NCI-H187 treated with DMSO at 0.1 percent for 48 hours (cell line): ENCODE measurements at places on chromosomes 16 and 17.

- no peak for DNase-seq
These were observed 1.1 kb downstream of the CD300H start for GRCh38 chr17:74566132-74566753.

DNA sequence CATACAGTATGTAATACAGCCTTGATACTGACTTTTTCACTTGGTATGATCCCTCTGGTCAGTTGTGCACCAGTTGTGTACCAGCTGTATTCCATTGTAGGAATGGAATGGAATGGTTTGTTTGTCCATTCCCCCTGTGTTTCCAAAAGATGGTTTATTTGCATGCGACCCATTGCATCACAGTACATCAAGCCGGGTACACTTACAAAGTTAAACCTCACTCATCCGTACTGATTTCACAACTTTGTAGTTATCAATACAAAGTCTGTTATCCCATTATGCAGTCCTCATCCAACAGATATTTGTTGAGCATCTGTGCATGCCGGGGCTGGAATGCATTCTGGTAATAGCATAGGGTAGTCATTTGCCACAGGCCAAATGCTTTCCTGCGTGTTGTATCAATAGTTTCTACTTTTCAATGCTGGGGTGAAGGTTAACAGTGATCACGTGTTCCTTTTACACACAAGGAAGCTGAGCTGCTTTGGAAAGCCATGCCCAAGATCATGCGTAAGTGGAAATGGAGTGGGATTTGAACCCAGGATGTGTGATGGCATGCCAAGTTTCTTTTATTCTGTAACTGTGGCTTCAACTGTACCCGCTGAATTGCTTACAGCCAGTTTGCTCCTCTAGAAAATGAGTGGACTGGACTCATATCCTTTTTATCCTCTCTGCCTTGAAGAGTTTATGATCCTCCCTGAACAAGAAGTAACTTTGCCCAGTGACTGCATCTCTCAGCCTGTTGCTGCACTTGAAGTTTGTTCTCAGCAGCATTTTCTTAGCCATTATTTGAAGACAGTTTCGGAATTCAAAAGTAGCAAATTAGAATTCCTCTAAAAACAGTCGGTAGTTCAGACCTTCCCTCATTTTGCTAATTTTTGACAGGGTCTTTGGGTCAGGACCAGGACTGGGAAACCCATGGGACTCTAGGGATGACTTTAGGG is 228.5 kb downstream of the CCDC182 start:
- DNase-seq = no peak

- DNase-seq = no peak
These were observed 274.6 kb upstream of the HSBP1 start for GRCh38 chr16:83533193-83533592.

DNA sequence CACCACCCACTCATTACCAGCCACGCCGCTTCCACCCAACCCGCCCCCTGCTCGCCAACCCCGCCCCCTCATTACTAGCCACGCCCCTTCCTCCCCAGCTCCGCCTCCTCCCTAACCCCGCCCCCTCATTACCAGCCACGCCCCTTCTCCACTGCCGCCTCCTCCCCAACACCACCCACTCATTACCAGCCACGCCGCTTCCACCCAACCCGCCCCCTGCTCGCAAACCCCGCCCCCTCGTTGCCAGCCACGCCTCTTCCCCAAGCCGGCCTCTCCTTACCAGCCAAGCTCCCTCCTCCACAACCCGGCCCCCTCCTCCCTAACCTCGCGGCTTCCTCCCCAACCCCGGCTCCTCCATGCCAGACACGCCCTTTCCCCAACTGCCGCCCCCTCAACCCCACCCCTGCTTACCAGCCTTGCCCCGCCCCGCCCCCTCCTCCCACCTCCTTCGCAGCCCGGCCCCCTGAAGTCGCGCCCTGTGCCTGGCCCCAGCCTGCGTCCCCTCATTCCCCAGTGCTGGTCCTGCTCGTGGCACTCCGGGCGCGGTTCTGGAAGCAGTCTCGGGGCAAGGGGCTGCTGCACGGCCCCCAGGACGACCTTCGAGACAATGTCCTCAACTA is 7.3 kb downstream of the SLC22A31 start:
- no peak for DNase-seq

DNA sequence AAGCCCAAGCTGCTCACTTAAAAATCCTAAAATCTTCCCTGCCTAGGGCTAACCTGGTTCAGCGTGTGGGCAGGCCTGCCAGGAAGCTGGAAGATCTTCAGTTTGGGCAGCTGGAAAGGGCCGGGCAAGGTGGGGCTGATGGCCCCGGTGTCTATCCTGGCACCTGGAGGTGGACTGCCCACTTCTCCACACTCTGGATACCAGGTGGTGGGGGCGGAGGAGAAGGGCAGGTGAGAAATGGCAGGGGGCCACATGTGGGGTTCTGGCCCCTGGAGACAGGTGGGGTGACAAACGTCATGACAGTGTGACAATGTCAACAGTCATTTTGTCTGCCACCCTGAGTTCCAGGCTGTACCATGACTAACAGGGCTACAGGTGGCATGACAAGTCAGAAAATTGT is 78.5 kb upstream of the C16orf82 start:
- DNase-seq = no peak

DNA sequence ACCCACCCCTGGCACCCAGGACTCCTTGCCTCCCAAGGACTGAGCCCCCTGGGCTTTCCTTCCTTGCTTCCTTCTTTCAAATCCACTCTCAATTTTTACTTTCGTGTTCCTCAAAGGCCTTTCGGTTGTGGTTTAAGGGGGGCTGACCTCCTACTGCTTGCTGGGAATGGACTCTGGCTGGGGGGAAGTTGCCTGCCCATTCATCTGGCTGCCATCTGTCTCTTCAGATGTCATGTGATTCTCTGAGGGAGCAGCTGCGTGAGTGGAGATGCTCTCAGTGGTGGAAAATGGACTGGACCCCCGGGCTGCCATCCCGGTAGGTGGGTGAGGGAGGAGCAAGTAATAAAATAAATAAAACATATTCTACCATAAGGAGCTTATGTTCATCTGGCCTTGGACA is 93.8 kb upstream of the RPRML start:
- DNase-seq = no peak

DNA sequence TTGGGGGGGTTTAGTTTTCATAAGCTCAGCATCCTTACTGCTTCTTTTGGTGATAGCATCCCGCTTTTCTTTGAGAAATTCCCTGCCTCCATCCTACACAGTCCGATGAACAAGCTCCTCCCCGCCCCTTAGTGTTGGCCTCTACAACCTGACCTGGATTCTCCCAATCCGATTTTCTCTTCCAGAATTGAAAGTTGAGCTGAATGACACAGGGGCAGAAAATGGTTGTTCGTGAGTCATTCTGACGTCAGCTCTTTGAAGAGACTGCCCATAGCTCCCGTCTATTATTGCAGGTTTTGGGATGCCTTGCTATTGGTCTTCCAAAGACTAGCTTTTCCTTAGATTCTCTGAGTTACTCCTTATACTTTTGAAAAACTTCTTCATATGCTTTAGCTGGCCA is 279.7 kb downstream of the SLC39A11 start:
- DNase-seq = no peak

DNA sequence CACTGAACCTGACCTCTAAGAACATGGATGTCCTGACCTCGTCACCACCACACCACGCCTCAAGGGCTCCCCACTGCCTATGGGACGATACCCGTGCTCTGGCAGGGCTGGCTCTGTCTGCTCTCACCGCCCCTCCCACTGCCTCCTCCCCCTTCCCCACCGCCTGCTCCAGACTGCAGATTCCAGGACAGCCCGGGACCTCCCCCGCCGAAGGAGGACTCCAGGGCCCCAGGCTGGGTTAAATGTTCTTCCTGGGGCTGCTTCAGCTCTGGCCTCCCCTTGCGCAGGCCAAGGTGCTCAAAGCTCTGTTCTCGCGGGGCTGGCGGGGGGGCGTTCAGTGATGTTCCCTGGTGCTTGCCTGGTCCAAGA is 3.1 kb downstream of the NPW start:
- DNase-seq = no peak

GRCh38 chr17:14197586-14197985 is 39.1 kb downstream of the CDRT15 start:
- no peak for DNase-seq

- DNase-seq = no peak
These were observed 47.9 kb downstream of the CBFA2T3 start for GRCh38 chr16:88929091-88929445.

DNA sequence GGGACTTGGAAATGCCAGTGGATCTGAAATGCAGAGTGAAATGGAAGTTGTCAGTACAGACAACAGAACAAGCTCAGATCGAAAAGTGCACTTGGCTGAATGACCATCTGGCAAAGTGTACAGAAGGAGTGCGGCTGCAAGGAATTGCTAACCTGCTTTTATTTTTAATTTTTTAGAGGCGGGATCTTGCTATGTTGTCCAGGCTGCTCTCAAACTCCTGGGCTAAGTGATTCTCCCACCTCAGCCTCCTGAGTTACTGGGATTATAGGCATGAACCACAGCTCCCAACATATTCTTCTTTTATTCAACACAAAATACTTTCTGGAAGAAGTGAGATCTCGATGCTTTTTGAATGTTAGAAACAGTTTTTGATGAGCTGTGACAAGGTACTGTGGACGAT is 3.6 kb downstream of the LRRC59 start:
- DNase-seq = no peak

GRCh38 chr17:8122924-8123694 is 797 bp downstream of the HES7 start:
- no peak for DNase-seq

- DNase-seq = no peak
These were observed 5.7 kb downstream of the DUSP3 start for GRCh38 chr17:43772877-43773648.
